HCT116 (cell line): ENCODE measurements at places on chromosomes 7 and 10.

GRCh38 chr10:79490400-79491142, 21.8 kb upstream of the EIF5AL1 start:
- no peak overlapping the region for H3K4me3 ChIP-seq
- H3K4me1 ChIP-seq = peaks cover 40% of the 10 kb centered on the region
- no peak for DNase-seq
- no peak overlapping the region; the same call in 1 of the 2 replicates for H3K27ac ChIP-seq
- peaks cover 2% of the 10 kb centered on the region; the same call in 1 of the 2 replicates for H3K27me3 ChIP-seq
- no peaks in the 10 kb centered on the region for H3K36me3 ChIP-seq

GRCh38 chr7:113456533-113456932, 338.2 kb upstream of the SMIM30 start:
- no peaks in the 10 kb centered on the region for H3K4me1 ChIP-seq
- no peak overlapping the region for H3K4me3 ChIP-seq
- H3K27ac ChIP-seq = no peak overlapping the region
- H3K27me3 ChIP-seq = no peaks in the 10 kb centered on the region
- H3K36me3 ChIP-seq = no peaks in the 10 kb centered on the region
- no peak for DNase-seq

- no peak overlapping the region for H3K4me3 ChIP-seq
- H3K27ac ChIP-seq = no peak overlapping the region
- no peak for DNase-seq
- H3K36me3 ChIP-seq = no peaks in the 10 kb centered on the region
- no peaks in the 10 kb centered on the region for H3K27me3 ChIP-seq
- H3K4me1 ChIP-seq = no peaks in the 10 kb centered on the region
Measured at GRCh38 chr10:69071610-69072009, 16.3 kb upstream of the SRGN start.

- H3K27me3 ChIP-seq = peaks cover 6% of the 10 kb centered on the region
- H3K4me1 ChIP-seq = peaks cover 8% of the 10 kb centered on the region
- H3K36me3 ChIP-seq = no peaks in the 10 kb centered on the region
- H3K27ac ChIP-seq = no peak overlapping the region
Measured at GRCh38 chr10:76091926-76092325, 660.5 kb downstream of the LRMDA start.

DNA sequence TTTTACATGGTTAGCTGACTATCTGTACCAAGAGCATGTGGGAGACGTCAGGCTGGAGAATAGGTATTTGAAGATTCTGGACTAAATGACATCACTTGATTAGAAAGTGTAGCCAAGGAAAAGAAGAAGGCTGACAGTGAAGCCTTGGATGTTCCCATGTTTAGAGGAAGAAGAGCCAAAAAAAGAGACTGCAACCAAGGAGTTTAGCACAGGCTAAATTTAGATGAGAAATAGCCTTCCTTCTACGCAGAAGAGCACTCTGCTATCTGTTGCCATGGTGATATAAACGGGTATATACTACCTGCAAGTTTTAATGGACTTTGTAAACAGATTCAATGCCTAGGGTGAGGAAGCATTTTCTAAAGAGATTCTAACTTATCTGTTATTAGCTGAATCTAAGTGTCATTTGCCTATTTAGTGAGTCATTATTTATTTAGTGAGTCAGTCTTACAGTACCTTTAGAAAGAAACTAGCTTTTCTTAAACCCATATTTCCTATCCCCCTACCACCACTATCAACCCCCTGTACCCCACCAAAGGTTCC, 69.8 kb downstream of the CDK6 start:
- peak overlapping the region; percentile 61 for H3K27ac ChIP-seq
- no peaks in the 10 kb centered on the region for H3K36me3 ChIP-seq
- H3K4me1 ChIP-seq = peaks cover 79% of the 10 kb centered on the region
- DNase-seq = no peak
- H3K27me3 ChIP-seq = no peaks in the 10 kb centered on the region
- peak overlapping the region; percentile 45 for H3K4me3 ChIP-seq

GRCh38 chr7:158702196-158702595, 2.4 kb downstream of the NCAPG2 start:
- no peak overlapping the region for H3K27ac ChIP-seq
- DNase-seq = no peak
- H3K36me3 ChIP-seq = peaks cover 34% of the 10 kb centered on the region; the same call in 1 of the 2 replicates
- no peaks in the 10 kb centered on the region for H3K27me3 ChIP-seq
- no peak overlapping the region for H3K4me3 ChIP-seq
- peaks cover 21% of the 10 kb centered on the region for H3K4me1 ChIP-seq

DNA sequence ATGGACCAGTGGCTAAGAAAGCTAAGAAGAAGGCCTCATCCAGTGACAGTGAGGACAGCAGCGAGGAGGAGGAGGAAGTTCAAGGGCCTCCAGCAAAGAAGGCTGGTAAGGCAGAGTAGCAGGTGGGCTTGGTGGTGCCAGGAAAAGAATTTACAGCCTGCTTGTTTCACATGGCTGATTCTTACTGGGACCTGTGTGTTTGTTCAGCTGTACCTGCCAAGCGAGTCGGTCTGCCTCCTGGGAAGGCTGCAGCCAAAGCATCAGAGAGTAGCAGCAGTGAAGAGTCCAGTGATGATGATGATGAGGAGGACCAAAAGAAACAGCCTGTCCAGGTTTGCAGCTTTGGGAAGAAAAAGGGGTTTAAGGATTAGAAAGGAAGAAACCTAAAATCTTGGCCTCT, 5.0 kb downstream of the NOLC1 start:
- peaks cover 7% of the 10 kb centered on the region for H3K4me1 ChIP-seq
- H3K36me3 ChIP-seq = peaks cover 80% of the 10 kb centered on the region
- no peaks in the 10 kb centered on the region for H3K27me3 ChIP-seq
- no peak for DNase-seq

GRCh38 chr10:3693022-3693697, 91.8 kb downstream of the KLF6 start:
- no peak for DNase-seq
- no peaks in the 10 kb centered on the region for H3K36me3 ChIP-seq
- no peak overlapping the region for H3K27ac ChIP-seq
- H3K27me3 ChIP-seq = no peaks in the 10 kb centered on the region
- no peaks in the 10 kb centered on the region for H3K4me1 ChIP-seq

GRCh38 chr7:4202154-4202736, 479.9 kb upstream of the FOXK1 start:
- H3K4me3 ChIP-seq = no peak overlapping the region
- no peaks in the 10 kb centered on the region for H3K27me3 ChIP-seq
- no peak overlapping the region for H3K27ac ChIP-seq

DNA sequence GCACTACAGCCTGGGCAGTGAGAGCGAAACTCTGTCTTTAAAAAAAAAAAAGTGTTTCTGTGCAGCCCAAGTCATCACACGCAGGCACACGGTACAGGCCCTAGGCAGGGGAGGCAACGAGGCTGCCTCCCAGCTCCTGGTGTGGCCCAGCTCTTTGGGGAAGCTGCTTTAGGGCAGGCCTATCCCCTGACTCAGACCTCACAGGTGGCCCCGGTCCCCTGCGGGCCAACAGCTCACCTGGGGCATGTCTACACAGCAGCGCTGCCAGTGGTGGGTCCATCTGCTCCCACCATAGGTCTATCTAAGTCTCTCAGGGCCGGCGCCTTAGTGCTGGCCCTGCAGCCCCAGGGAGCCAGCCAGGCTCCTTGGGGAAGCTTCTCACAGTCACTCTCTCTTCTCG, 31.4 kb downstream of the ZAN start:
- no peaks in the 10 kb centered on the region for H3K4me1 ChIP-seq
- DNase-seq = no peak
- no peaks in the 10 kb centered on the region for H3K27me3 ChIP-seq
- no peaks in the 10 kb centered on the region for H3K36me3 ChIP-seq

DNA sequence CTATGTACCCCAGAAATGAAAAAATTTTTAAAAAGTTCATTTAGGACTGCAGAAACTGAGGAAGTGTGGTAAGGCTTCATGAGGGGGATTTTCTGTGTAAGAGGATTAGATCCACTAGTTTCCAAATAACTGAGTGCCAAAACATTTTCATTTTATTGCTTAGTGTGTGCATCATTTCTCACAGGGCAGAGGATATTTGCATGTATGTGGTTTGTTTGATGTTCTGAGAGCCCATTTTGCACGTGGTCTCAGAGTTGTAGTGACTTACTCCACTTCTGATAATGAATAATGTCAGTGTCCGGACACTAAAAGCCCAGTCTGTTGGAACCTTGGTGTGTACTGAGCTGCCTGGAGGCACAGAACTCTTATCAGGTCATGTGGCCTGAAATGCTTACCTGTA, 299.9 kb downstream of the AUTS2 start:
- no peak overlapping the region for H3K27ac ChIP-seq
- H3K4me3 ChIP-seq = no peak overlapping the region
- no peaks in the 10 kb centered on the region for H3K4me1 ChIP-seq
- no peaks in the 10 kb centered on the region for H3K27me3 ChIP-seq

- no peak for DNase-seq
- no peaks in the 10 kb centered on the region for H3K4me1 ChIP-seq
- no peak overlapping the region for H3K27ac ChIP-seq
- H3K27me3 ChIP-seq = no peaks in the 10 kb centered on the region; the same call in 1 of the 2 replicates
Measured at GRCh38 chr7:36602511-36602910, 121.8 kb downstream of the AOAH start.

- no peaks in the 10 kb centered on the region for H3K36me3 ChIP-seq
- H3K4me1 ChIP-seq = peaks cover 20% of the 10 kb centered on the region
- DNase-seq = no peak
- peak overlapping the region; percentile 20 for H3K27ac ChIP-seq
- no peak overlapping the region for H3K4me3 ChIP-seq
Measured at GRCh38 chr7:17234030-17234397, 64.4 kb upstream of the AHR start.
